ENCODE measurements at places on chromosomes 13 and 19.

DNA sequence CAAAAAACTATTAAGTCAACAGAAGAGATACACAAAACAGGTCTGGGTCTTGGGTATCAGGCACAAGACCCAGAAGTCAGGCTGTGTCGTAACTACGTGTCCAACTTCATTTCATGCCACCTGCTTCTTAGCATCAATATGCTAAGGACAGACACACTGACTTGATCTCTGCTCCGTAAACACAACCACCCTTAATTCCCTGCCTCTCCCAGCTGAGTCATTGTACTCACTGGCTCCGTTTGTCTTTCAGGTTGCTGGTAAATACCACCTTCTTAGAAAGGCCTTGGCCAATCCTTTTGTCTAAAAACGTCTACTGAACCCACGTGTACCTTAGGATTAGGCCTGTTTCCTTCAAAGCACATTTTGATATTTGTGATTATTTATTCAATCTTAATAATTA lies 726.2 kb downstream of the PCDH9 start:
- DNase-seq = no peak

GRCh38 chr13:32140109-32140508 lies 108.5 kb downstream of the FRY start:
- no peak for DNase-seq

GRCh38 chr13:71712988-71713653 lies 153.9 kb downstream of the DACH1 start:
- no peak for DNase-seq

- no peak for DNase-seq
Observed at GRCh38 chr13:51721496-51721895, 82.5 kb downstream of the DHRS12 start.

- no peak for DNase-seq
Observed at GRCh38 chr19:45630463-45630862, 8.7 kb downstream of the EML2 start.

DNA sequence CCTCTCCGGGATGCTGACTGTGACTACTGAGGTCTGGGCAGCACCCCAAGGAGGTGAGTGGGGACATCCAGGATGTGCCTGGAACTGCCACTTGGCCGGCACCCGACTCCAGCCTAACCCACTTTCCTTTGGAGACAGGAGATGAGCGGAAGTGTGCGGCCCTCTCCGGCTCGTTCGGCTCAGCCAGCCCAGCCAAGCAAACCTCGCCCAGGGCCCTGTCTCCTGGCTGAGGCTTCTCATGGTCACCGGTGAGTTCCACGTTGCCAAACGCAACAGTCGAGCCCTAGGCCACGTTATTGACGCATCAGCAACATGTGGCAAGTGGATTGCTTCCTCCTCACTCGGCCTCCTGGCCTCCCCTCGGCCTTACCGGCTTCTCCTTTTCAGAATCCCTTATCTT lies 5.5 kb downstream of the SLC7A10 start:
- no peak for DNase-seq

- no peak for DNase-seq
Observed at GRCh38 chr19:13806728-13807127, 11.5 kb downstream of the ZSWIM4 start.

GRCh38 chr19:45499196-45500180 lies 1.2 kb downstream of the PPM1N start:
- no peak for DNase-seq

DNA sequence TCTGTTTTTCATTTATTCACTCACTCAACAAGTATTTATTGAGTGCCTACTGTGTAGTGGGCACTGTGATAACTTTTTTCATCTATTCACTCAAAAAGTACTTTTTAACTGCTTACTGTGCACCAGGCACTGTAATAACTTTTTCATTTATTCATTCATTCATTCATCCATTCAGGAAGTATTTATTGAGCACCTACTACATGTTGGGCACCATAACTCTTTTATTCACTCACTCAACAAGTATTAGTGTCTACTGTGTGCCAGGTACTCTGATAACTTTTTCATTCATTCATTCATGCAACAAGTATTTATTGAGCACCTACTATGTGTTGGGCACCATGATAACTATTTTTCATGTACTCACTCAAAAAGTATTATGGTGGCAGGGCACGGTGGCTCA lies 6.9 kb downstream of the CIB3 start:
- no peak for DNase-seq

DNA sequence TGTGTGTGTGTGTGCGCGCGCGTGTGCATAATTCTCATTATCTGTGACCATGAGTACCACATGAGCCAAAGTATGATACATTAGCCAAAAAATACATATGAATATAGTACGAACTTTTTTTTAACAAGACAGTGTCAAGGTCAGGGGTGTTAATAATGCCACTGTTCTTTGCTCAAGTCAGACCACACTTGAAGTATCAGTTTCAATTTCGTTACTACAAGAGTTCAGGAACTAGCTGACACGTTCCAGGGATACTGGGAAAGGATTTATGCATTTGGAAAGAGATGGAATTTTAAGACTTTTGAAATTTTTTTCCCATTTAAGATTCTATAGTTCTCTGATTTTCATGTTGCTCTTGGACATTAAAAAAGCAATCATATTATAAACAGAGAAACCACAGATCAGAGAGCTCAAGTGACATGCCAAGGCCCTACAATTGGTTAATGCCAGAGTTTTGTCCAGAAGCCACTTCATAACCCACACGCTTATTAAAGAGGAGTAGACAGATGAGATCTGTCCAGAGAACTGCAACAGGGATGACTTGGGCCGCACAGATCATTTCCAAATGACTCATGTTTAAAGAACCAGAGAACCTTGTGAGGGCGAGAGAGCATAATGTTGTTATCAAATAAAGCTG lies 718.8 kb upstream of the SGCG start:
- DNase-seq = no peak

DNA sequence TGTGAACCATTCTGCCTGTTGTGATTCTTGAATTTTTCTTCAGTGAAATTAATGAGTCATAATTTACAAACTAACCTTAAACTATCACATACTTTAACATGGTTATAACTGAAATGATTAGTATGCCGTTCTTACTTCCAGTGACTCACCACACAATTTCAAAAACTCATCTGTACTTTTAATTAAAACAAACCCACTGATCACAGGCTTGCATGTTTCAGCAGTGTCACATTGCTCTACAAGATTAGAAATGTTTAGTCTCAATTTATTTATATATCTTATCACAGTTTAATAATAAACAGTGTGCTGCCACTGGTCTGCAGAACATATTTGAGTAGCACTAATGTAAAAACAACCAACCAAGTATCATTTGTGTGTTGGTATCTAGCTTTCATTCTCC lies 2227.9 kb upstream of the PCDH20 start:
- no peak for DNase-seq

DNA sequence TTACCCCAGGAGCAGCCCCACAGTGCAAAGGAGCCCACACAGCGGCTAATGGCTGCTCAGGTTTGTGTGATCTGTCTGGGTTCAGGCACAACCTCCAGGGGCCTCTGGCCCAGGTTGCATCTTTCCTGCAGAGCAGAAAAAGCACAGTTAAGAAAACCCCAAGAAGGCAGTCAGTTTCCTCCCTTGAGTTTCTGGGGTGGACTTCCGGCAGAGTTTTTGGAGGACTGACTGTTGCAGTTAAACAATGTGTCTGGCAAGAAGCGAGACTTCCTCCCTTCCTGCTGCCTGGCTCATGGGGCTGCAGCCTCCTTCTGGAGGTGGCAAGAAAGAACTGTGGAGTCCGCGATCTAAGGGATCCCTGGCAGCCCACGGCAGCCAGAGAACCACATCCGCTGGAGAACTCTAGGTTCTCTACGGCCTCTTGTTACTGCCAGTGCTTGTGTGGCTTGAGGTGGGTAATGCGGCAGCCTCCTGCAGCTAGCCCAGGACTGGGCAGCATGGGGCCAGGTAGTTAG lies 114.4 kb downstream of the ZDHHC20 start:
- no peak for DNase-seq

GRCh38 chr19:18329035-18329376 lies 6.1 kb upstream of the LSM4 start:
- DNase-seq = no peak

- DNase-seq = no peak
Observed at GRCh38 chr19:10625762-10626138, 397 bp downstream of the SLC44A2 start.

GRCh38 chr13:37375724-37376123 lies 222.8 kb downstream of the POSTN start:
- DNase-seq = no peak

Data from ascending aorta (tissue), 2 donors.